ENCODE measurements at places on chromosomes 5 and 9. TPM values are rescaled to one million over a fixed set of nuclear protein-coding genes. Genes with fewer than 3 reads are reported as not detected.

The S1PR3 gene
- total RNA-seq: 29.4 TPM

DNA sequence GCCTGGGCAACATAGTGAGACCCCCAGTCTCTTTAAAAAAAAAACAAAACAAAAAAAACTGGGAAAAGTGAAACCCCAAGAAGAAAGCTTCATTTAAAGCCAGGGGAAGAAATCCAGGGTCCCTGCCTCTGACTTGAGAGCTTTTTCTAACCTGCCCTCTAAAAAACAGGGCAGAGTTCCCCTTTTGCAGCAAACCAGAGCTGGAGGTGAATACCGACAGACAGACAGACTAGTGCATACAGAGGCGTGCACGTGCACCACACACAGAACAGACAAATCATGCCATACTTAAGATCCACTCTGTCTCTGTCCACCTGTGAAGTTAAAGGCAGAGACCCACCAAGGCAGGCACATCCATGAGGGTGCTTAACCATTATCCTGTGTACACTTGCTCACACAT is 11.7 kb upstream of the AQP3 start:
- DNase-seq: no peak

The SLC4A9 gene
- total RNA-seq: not detected

GRCh38 chr9:101362450-101362849 is 22.4 kb downstream of the BAAT start:
- no peak for DNase-seq

DNA sequence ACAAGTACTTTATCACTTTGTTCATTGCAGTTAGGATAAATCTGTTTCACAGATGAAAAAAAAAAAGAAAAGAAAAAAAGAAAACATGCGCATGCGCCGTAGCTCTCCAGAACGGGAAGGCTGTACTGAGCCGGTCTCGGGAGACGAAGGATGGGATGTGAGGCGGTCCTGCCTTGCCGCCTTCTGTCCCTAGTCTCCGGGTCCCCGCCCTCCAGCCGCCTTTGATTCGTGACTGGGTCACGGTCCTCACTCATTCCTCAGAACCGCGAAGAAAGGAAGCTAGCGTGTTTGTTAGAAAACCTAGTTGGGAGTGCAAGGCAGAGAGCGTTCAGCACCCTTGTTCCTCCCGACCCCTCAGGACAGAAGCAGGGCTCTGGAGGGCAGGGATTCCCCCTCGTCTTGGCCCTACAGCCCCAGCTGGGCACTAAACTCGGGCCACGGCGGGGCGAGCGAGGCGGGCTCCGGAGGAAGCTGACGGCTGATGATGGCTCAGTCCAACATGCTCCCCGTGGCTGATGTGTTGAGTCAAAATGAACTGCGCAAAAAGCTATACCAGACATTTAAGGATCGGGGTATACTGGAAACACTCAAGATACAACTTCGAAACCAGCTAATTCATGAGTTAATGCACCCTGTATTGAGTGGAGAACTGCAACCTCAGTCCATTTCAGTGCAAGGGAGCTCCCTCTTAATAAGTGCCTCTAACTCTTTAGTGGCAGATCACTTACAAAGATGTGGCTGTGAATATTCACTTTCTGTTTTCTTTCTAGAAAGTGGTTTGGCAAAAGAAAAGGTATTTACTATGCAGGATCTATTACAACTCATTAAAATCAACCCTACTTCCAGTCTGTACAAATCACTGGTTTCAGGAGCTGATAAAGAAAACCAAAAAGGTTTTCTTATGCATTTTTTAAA is 40.0 kb downstream of the CPLANE1 start:
- DNase-seq: no peak

The NR4A3 gene
- 0.26 TPM for total RNA-seq

The FREM1 gene
- total RNA-seq: 1.1 TPM

The GRXCR2 gene
- total RNA-seq: not detected

GRCh38 chr5:43191740-43192557 is at the start of gene NIM1K:
Gene NIM1K, plus strand, starts transcription at chr5:43192225. Its CDS starts 53,551 bp downstream, at chr5:43245776.
- DNase-seq: peak; percentile 80

The TLX3 gene
- not detected for total RNA-seq

DNA sequence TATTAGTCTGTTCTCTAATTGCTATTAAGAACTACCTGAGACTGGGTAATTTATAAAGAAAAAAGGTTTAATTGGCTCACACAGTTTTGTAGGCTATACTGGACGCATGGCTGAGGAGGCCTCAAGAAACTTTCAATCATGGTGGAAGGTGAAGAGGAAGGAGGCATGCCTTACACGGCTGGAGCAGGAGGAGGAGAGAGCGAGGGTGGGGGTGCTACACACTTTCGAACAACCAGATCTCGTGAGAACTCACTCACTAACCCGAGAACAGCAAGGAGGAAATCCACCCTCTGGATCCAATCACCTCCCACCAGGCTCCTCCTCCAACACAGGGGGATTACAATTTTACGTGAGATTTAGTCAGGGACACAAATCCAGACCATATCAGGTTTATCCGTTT is 90.0 kb downstream of the RMI1 start:
- no peak for DNase-seq

- no peak for DNase-seq
Measured at GRCh38 chr5:105868038-105868780, 1802.5 kb downstream of the EFNA5 start.

GRCh38 chr9:129553277-129553676 is 67.6 kb downstream of the C9orf50 start:
- DNase-seq: no peak

The RASGEF1C gene
- 1.7 TPM for total RNA-seq

Measured in neural progenitor cell (in vitro differentiated cells).